COLO829 (cell line): ENCODE measurements at places on chromosomes 1 and 21.

DNA sequence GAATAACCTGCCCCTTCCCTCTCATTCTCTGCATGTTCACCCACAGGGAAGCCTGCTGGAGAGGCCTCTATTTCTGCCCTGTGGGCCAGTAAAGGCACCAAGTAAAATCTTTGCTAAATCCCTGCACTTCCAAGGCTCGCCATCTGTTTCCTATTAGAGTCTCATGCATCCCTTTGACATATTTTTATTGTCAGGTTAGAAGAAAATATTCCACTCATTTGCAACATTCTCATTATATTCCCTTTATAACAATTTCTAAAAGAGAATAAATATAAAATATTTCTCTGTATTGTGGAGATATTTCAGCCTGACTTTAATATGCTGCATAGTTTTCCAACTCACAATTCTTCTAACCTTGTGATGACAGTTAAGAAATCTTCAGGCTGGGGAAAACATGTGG is 340.4 kb upstream of the VAMP3 start:
- no peak for DNase-seq

DNA sequence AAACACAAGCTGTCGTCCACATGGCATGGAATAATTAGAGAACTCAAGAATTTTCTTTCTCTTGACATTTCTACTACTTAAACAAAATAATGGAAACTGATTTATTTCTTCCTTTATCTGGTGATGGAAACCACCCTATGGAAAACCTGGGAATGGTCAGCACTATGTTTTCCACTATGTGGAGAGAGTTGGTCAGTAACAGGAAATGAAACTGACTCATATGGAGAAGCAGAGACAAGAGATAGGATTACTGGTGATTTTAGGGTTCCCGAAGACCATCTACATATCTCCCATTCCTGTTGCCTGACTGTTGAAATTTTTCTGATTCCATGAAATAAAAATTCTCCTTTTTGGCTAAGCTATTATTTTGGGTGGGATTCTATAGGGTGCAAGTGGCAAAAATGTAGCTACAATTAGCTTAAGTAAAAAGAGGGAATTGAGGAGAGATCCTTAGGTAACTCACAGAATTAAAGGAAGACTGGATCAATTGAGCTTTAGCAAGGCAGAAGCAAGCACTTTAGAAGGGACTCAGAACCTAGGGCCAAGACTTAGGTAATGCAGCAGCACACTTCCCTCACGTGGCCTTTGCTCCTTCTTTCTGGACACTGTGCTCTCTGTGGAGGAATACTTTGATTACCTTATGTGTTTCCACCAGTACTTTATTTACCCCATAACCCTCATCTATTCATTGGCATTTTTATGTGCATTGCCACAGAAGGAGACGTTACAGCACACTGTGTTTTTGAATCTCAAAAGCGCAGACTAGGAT is 89.6 kb downstream of the LEPR start:
- no peak for DNase-seq

DNA sequence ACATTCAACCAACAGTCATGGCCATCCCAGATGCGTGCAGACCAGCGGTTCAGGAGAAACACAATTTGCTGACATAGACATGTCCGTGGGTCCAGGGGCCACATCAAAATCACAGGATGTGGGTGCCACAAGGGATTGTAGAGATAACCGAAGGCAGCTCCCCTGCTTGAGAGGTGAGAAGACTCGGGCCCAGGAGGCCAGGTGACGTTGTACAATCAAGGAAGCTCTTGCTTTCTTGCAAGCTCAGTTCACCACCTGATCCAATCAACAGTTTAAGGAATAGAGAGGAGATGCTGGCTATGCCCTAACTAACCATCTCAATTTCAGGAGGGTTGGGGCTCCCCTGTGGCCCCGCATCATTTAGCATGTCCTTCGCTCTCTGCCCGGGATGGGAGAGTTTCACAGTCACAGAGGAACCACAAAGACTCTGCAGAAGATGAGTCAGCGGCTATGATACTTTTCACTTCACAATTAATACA is 19.5 kb downstream of the UBASH3A start:
- DNase-seq, result no peak

- DNase-seq, result no peak
Observed at GRCh38 chr1:207504438-207504837, 8.5 kb downstream of the CR1 start.

- no peak for DNase-seq
Observed at GRCh38 chr1:91201694-91202093, 179.9 kb upstream of the ZNF644 start.

GRCh38 chr1:240691909-240692705 is 80.2 kb upstream of the GREM2 start:
- DNase-seq, result peak; percentile 75

DNA sequence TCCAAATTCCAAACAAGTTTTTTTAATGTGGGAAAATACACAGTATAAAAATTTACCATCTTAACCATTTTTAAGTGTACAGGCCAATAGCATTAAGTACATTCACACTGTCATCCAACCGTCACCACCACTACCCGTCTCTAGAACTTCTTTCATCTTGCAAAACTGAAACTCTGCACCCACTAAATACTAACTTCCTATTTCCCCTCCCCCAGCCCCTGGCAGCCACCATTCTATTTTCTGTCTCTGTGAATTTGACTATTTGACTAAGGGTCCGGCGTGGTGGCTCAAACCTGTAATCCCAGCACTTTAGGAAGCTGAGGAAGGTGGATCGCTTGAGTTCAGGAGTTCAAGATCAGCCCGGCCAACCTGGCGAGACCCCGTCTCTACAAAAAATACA is 36.1 kb downstream of the CLSTN1 start:
- no peak for DNase-seq

DNA sequence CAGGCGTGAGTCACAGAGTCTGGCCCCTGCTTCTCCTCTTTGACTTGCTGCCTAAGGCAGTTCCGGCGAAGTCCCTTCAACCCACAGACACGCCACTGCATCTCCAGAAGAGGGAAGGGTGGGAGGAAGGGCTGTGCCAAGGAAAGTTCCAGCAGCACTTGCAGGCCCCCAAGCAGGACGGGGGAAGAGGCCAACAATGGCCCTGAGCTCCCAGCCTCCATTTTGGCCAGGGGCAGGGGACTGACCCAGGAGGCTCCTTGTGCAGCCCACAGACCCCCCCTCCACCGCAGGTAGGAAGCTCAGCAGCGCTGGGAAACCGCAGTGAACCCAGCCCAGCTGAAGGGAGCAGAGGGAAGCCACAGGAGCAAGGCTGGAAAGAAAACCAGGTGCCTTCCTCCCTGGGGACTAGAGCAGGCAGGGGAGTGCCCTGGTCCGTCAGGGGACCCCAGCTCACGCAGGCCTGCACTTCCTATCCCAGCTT is 35.4 kb downstream of the ACOT7 start:
- peak; percentile 31 for DNase-seq

DNA sequence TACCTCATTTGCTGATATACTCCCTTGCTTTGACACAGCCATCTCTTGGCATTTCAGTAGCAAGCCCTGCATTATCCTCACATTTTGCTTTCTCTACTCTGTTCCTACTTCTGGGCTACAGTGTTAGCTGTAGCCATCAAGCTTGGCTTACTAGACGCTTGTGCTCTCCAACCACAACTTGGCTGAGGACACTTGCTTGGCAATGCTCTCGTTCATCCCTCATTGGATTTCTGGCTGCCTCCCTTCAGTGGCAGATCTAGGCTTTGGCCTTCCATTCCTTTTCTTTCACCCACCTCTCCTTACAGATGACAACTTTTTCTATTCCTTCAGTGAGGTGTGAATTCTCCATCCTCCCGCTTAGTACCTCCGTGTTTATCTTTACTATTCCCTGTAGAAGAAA is 428.7 kb upstream of the LRRC7 start:
- DNase-seq, result no peak

- DNase-seq, result peak; percentile 80
Observed at GRCh38 chr1:153796786-153797659, 21.8 kb downstream of the SLC27A3 start.

DNA sequence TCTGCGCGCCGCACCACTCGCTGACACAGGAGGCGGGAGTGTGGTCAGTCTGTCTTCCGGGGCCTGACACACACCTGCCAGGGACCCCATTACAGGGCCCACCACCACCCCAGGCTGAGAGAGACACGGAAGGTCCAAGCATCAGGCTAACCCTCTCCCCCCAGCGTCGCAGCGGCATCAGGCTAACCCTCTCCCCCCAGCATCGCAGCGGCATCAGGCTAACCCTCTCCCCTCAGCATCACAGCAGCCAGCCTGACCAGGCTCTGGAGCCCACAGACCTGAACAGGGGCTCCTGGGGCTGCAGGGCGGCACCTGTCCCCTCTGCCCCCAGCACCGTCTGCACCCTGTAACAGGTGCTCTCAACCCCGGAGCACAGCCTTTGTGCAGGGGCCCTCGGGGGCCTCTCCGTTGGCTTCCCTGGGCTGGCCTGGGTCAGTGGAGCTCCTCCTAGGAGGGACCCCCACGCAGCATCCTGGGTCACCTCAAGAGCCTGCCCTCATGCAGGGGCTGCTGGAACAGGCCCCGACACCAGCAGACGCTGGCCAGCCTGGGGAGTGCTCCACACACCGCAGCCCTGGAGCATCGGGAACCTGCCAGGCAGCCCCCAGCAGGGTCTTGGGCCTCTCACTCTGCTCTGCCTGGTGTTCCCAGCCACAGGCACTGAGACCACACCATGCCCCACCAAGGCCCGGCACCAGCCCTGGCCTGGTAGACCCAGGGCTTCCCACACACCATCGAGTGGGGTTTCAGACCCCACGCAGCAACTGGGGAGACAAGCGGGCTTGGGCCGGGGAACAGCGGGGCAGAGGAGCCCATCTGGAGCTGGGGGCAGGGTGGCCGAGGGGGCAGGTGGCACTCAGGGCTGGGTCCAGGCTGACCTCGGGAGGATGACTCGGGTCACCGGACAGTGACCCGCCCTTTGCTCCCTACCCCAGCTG is 67.0 kb downstream of the MEGF6 start:
- DNase-seq, result no peak

DNA sequence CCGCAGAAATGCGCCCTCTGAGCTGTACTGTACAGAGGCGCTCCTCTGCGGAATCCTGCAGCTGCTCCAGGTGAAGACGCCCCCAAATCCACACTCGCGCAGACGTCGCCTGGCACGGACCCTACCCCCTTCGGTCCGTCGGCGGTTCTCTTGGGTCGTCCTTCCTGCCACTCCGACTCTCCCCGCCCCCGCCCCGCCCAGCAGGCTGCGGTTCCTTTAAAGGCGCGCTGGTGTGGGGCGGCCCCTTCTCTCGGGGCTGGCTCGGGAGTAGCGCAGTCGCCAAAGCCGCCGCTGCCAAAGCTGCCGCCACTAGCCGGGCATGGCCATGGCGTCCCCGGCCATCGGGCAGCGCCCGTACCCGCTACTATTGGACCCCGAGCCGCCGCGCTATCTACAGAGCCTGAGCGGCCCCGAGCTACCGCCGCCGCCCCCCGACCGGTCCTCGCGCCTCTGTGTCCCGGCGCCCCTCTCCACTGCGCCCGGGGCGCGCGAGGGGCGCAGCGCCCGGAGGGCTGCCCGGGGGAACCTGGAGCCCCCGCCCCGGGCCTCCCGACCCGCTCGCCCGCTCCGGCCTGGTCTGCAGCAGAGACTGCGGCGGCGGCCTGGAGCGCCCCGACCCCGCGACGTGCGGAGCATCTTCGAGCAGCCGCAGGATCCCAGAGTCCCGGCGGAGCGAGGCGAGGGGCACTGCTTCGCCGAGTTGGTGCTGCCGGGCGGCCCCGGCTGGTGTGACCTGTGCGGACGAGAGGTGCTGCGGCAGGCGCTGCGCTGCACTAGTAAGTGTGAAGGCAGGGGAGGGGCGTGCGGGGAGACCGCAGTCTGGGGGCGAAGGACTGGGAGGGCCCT is at the start of gene RASSF5:
Gene RASSF5 (plus strand): TSS at position 248 of the 846 bp plus-strand sequence. CDS start 72 bp downstream, at position 320.
- peak; percentile 48 for DNase-seq

GRCh38 chr1:233518344-233518743 is 95.6 kb upstream of the KCNK1 start:
- peak; percentile 22 for DNase-seq

DNA sequence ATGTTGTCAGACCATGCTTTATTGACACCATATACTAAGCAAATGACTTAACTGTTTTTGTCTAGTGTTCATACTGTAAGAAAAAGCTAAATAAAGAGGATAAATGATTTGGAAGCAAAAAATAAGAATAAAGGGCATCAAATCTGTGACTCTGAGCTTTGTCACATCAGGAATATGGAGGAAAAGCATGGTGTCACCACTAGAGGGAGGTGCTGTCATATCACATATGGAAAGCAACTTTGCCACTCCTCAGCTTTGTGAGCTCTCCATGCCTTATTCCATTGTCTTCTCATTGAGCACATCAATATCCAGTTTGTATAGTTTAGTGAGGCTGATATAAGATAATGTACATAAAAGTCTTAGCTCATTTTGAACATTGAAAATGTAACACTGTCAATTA is 20.8 kb upstream of the GBP1 start:
- no peak for DNase-seq

GRCh38 chr1:68293609-68294366 is 61.5 kb upstream of the WLS start:
- no peak for DNase-seq

DNA sequence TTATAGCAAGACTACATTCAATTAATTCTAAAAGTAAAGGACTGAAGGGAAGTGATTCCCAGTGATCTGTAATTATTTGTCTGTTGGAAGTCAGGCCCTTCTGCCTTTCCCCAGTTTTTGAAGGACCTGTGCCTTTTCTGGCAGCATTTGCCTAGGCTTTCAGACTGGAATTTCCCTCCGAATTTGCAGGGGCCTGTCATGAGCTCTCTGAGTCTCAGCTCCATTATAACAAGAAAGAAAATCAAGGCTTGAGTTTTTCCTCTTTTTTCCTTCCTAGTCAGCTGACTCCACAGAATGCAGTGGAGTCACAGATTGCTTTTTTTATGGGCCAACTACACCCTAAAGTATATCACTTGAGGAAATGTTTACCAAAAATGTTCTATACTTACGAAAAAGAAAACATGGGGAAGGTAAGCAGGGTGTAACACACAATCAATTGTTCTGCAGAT is 1.1 kb downstream of the NR5A2 start:
- no peak for DNase-seq

DNA sequence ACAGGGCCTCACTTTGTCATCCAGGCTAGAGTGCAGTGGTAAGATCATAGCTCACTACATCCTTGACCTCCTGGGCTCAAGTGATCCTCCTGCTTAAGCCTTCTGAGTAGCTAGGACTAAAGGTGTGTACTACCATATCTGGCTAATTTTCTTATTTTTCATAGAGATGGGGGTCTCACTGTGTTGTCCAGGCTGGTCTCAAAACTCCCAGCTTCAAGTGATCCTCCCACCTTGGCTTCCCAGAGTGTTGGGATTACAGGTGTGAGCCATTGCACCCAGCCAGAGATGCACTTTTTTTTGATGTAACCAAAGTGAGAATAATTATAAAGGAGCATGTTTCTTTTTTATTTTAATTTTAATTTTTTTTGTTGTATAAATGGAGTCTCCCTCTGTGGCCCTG is 28.4 kb downstream of the CLIC4 start:
- no peak for DNase-seq

DNA sequence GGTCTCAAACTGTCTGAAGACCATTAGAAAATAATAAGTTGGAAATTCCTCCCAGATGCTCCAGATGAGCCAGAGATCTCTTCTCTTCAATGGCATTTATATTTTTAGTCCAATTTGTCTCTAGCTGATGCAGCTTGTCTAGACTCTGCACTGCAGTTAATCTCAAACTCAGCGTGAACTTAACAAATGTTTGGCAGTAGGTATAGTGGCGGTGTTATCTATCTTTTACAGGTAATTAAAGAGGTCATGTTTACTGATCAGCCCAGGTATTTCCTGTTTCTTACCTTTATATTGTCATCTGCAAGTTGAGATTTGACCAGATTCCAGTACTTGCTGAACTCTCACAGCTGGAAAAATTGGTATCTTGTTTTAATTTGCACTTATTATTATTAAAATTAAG is 1024.5 kb upstream of the ADGRL2 start:
- DNase-seq, result no peak

- DNase-seq, result no peak
Observed at GRCh38 chr1:180917306-180918065, 4.8 kb downstream of the KIAA1614 start.

- no peak for DNase-seq
Observed at GRCh38 chr1:69123486-69123885, 444.2 kb upstream of the LRRC7 start.
